ENCODE measurements at places on chromosomes 3 and 15.

DNA sequence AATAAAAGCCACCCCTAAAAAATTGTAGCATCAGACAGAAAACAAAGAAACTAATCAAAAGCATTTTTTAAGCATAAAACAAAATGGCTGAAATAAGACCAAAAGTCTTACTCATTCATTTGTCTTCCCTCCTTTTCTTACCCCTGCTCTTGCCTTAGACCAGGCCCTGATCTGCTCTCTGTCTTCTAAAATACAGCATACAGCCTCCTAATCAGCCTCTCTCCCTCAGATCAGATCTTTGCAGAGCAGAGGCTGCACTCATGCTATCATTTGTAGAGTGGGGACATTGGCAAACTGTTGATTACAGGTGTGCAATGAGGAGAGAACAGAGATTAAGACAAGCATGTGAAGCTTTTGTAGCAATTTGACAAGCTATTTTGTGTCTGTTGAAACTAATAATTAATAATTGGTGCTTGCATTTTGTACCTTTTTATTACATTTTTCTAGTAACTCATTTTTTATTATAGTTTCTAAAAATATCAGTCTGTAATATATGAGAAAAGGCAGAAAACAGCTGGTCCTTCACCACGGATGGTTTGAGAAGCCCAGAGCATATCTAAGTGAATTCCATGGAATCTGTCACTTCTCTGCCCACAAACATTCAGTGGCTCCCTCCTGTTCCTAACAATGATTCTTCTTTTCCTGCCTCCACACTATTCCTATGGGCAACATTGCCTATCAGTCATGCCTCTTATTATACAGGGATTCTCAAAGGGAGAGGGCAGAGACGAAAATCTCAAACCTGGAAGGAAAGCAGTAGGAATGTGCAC, 286.2 kb upstream of the STT3B start:
- DNase-seq: no peak

DNA sequence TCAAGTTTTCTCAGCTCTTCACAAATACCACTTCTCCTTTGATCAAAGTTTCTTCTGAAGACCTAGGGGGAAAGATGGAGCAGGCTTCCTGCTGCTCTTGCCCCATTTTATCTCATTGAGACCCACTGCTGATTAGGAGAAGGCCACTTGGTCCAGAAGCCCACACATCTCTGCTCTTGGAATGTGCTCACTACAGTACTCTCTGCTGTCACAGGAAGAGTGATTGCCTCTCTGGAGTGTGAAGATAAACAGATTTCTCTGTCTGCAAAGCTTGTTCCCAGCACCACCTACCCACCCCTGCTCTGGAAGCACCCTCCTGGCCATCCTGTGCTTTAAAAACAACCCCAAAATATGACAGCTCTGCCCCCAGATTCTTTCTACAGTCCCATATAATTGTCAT, 41.3 kb upstream of the PRTG start:
- no peak for DNase-seq

- peak; percentile 88 for DNase-seq
Measured at GRCh38 chr15:45048794-45049631, 26.0 kb downstream of the SORD start.

- DNase-seq: no peak
Measured at GRCh38 chr15:77446840-77447390, 26.2 kb downstream of the HMG20A start.

DNA sequence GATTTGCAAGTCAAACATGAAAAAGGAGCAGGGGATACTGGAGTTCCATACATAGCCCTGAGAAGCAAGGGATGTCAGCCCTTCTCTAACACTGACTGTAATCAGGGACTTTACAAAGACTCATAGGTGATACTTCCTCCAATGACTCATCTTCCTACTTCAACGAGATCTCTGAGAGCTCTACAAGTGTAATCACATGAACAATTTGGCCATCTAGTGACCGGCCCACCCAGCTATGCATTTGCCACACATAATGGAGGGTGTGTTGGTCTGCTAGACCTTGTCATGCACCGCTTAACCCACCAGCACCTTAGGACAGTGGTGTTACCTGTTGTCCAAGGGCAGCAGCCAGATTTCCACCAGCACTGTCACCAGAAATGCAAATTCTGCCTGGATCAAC, 75.3 kb downstream of the NCEH1 start:
- peak; percentile 52 for DNase-seq

DNA sequence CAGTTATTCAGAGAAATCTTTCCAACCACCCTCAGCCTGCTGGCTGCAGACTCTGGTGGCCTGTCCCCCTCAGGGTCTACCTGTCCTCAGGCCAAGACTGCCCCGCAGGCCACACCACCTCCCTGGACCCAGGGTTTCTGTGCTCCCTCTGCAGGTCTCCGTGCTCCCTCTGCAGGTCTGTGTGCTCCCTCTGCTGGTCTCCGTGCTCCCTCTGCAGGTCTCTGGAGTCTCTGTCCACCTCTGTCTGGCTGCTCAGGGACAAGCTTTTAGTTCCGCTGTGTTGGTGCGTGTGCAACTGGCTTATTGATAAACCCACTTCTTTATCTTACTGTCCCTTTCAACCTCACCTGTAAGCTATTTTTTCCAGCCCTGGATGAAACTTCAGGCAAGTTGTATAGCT, 30.1 kb downstream of the BDH1 start:
- DNase-seq: no peak

GRCh38 chr15:78981532-78982313, 36.9 kb upstream of the CTSH start:
- no peak for DNase-seq

DNA sequence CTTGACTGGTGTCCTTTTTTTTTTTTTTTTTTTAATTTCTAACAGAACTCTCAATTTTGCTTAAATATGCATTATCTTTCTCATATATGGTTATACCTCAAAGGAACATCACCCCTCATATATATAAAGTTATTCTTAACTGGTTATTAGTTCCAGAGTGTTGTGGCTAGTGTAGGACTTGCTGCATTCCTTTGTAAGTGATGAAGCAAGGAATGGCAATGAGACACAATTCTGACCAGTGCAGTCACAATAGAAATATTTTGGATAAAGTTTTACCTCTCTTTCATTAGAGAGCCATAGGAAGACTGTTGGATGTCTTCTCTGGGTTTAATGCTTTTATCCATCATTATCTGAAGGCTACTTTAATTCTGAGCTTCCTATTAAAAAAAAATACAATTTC, 75.5 kb upstream of the CBLB start:
- DNase-seq: no peak

- no peak for DNase-seq
Measured at GRCh38 chr3:165192610-165193192, 3.5 kb downstream of the SLITRK3 start.

All from suppressor macrophage (primary cell).